ENCODE measurements at places on chromosomes 7 and 10.

DNA sequence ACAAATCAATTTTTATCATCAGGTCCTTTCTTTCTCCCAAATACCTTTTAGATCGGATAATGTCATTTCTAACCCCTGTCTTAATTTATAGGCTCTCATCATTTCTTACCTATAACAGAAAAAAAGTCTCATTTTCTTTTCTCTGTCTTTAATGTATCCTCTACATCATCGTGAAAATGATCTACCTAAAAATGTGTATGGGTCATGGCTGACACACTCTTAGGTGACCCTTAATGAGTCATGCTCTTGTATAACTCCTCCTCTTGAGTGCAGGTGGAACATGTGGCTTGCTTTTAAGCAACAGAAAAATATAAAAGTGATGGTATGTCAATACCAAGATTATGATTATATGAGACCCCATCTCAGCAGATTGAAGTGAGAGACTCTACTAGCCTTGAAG, 139.4 kb downstream of the SEMA3C start:
- no peak for DNase-seq

- DNase-seq = no peak
Observed at GRCh38 chr7:74283858-74284447, 5.3 kb upstream of the CLIP2 start.

DNA sequence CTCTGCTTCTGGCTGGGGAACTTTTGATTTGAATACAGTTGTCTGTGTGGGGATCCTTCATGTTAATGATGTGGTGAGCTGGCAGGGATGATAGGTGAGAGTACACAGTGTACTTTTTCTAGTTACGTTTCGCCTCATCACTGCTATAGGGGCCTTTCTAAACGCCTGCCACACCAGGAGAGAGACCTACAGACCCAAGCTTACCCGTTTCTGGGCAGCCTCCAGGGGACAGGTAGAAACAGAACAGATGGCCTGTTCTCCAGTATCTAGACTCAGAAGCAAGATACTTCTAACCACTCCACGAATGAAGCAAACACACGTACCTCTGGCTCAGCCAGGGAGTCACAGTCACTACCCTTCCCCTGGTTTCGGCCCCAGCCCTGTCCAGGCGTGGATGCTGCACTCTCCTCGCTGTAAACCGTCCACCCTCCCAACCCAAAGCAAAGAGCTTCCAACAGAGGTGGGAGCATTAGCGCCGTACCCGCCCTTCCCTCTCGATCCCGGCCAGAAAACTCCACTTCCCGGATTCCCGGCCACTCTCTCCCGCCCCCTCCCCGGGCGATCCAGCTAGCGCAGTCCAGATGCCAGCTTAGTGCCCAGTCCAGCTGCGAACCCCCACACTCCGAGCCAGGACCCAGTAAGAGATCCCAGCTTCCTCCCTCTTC, 1.2 kb downstream of the CCDC6 start:
- peak; percentile 11 for DNase-seq

DNA sequence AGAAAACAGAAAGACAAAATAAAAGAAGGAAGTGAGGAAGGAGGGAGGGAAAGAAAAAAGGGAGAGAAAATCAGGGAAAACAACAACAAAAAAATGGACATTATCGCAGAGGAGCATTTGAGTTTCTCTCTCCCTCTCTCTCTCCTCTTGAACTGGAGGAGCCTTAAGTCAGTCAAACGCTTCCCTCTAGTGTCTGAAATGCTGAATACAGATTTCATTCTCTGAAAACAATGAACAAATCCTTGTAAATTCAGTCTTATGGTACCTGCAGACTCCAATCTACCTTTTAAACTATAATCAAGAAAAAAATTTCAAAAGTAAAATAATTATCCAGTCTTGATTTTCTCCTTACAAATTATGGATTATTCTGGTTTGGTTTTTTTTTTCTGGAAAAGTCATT, 89.2 kb upstream of the PFKP start:
- DNase-seq = peak; percentile 78

DNA sequence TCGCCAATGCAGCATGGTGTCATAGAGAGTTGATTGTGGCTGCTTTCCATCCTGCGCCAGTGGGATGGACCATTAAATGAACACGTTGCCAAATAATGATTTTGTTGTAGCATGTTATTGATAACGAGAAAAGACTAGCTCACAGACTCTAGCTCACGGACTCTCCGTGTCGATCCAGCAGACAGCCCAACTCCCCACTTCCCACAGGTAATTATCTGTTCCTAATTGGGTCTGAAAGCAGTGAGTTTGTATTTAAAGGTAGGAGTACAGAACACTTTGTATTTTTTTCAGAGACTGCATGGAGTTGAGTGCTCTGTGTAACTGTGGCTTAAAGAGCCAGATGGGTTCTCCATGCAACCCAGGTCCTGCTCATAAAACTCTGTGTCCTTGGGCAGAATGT, 1250.5 kb downstream of the TYW1 start:
- DNase-seq = no peak

DNA sequence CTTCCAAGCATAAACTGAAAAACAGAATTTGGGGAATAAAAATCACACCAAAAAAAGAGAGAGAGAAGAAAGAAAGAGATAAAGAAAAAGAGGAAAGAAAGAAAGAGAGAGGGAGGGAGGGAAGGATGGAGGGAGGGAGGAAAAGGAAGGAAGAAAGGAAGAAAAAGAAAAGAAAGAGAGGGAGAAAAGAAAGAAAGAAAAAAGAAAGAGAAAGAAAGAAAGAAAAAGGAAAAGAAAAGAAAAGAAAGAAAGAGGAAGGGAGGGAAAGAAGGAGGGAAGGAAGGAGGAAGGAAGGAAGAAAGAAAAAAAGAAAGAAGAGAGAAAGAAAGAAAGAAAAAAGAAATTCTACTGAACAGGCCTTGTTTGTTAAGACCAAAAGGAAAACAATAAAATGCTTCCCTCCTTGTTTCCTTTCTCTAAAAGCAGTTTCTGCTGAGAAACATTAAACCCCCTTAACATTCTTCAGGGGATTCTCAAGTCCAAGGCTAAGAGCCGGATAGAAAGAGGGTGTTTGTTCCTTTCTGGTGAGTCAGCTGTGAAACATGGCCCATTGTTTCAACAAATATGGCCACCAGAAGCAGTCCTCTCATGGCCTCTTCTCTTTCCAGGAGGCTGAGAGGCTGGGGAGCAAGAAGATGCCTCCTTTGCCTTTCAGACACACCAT, 46.9 kb upstream of the GPAM start:
- DNase-seq = no peak

- DNase-seq = no peak
Observed at GRCh38 chr7:154852205-154852604, 150.7 kb downstream of the PAXIP1 start.

GRCh38 chr10:33215154-33215553, 119.3 kb downstream of the NRP1 start:
- DNase-seq = no peak

GRCh38 chr10:59138052-59138451, 38.4 kb upstream of the PHYHIPL start:
- no peak for DNase-seq

- no peak for DNase-seq
Observed at GRCh38 chr7:16564023-16564380, 37.4 kb downstream of the LRRC72 start.

DNA sequence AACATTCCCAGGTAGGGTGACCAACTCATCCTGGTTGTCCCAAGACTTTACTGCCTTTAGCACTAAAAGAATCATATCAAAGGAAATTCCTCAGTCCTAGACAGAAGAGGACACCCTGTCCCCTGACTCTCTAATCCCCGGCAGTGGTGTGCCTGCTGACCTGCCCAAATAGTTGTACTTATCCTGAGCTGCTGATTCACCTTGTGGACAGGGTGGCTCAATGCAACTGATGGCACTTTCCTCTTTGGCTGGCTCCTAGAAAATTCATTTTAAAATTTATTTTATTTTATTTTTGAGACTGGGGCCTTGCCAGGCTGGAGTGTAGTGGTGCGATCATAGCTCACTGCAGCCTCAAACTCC, 111.7 kb downstream of the JCAD start:
- DNase-seq = no peak

GRCh38 chr7:71558806-71559613, 427.1 kb downstream of the GALNT17 start:
- DNase-seq = no peak

- DNase-seq = no peak
Observed at GRCh38 chr10:131689954-131690757, 210.7 kb upstream of the PPP2R2D start.

- DNase-seq = no peak
Observed at GRCh38 chr7:26054386-26054785, 97.6 kb upstream of the NFE2L3 start.

DNA sequence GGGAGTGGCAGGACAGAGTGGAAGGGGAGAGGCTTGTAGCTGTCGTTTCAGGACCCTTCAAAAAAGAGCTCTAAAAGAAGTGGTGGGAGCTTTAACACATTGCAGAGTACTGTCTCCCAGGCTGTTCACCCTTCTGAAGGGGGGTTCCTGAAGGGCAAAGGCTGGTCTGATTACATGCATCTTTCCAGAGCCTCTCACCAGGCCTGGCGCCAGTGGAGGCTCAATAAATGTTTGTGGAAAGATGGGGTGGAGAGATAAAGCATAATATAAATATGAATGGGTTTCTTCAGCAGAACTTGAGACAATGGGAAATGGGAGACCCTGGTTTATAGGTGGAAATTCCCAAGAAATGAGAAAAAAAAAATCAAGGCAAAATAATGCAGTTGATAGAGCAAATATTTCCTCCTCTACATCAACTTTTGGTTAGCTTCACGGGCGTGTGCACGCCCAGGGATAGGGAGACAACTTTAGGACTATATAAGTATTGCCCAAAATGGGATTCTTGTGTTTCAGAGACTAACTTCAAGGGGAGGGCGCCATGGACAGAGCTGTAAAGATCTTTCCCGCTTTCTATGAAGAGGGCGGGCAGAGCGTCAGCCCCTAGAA, 613 bp upstream of the BUB3 start:
- no peak for DNase-seq

GRCh38 chr7:68143345-68143744, 1146.7 kb downstream of the TYW1 start:
- DNase-seq = no peak

DNA sequence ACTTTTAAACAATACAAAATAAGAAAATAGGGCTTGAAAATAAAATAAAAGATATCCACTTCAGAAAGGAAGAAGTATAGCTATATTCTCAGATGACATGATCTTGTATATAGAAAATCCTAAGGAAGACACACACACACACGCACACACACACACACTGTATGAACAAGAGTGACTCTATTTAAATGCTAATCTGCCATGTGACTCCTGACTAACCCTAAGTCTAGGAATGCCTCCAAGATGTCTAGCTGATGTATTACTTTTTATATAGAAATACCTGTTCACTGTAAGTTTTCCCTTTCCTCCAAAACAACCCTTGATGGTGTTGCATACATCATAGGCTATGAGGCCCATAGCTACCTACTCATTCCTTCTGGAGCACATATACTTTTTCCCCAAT, 173.1 kb upstream of the LRRTM3 start:
- DNase-seq = peak; percentile 23

DNA sequence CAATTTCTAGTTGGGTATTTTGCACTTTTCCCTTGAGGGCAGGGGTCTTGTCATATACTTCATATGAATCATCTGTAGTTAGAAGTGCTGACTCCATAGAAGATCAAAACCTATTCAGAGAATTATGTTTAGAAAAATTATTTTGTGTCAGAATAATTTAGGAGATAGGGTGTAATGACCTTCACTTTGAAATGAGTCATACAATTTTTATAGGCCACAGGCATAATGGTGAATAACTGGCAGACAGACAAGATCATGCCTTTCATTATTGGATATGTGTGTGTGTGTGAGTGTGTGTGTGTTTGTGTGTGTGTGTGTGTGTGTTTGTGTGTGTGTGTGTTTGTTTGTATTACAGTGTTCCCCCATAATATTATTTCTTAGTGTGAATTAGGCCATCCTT, 523.0 kb downstream of the ANKRD7 start:
- DNase-seq = no peak

DNA sequence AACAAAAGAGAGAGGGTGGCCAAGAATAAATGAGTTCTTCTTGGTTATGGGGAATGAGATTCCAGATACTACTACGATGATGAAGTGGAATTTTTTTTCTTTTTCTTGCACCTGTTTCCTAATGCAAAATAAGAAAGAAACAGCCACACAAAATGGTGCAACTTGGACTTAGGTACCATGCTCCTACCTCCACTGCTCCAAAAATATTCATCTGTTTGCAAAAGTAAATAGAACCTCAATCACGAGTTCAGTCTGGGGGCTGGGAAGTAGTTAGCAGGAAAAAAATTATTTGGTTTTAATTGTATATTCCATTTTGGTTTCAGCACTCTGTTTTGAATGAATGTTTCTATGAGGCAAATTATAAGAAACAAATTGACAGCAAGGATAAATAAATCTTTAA, 73.5 kb downstream of the SLC25A13 start:
- no peak for DNase-seq

DNA sequence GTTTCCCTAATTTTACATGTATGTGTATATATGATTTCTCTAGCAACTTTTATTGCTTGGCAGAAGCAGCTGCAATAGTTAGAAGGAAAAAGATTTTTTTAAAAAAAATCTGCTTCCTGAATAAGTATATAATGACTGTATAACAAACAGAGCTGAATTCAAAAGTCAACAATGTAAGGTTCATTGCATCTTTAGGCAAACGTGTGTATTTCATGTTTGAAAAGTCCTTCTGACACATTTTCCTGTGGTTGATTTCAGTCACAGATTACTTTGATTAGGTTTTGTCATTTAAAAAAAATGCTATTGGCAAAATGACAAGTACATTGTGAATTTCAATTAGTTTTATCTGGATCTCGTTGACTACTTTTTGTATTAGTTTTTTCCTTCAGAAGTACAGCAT, 231.0 kb downstream of the CSTF2T start:
- DNase-seq = no peak

DNA sequence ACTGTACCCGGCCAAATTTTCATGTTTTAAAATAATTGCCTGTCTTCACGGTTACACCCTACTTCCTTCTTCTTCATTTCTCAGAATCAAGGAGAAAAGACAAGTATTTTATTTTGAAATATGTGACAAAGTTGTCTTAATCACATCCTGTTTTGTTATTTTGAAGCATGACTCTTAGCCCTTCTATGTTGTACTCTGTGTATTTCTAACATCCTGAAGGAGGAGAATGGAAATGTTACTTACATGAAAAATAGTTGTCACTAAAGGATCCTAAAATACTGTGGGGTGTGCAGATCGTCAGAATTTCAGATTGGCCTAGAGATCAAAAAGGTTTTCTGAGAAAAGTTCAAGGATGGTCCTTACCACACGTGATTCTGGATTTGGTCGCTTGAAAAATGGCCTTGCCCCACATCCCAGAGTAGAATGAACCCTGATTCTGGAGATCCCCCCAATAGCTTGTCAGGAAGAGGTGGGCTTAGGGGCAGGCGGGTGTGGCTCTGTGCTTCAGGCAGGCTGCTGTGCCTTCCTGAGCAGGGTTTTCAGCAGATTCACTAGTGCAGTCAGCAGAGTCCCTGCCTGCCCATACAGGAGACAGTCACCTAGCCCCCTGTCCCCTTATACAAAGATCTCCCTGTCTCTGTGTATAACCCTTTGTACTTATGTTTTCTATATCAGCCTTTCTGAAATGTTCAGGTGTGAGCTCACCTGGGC, 8.6 kb downstream of the UPP1 start:
- DNase-seq = no peak

DNA sequence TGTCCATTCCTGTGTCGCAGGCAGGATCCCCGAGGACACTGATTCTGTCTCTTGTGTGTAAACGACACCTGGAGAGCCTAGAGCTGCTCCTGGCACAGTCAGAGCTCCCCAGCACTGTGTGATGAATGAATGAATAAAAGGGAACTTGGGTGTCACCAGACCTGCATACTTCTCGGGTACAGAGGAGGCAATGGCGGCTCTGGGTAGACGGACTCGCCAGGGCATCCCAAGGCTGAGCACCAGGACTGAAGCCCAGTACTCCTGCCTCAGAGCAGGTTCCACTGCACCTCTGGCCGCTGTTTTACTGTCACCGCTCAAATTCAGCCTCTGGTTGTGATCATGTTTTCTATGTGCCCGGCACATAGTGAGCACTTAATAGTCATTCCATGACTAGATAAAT, 255.8 kb downstream of the GLRX3 start:
- DNase-seq = no peak

All from Caki2 (cell line).